ENCODE measurements at places on chromosomes 1 and 21.

DNA sequence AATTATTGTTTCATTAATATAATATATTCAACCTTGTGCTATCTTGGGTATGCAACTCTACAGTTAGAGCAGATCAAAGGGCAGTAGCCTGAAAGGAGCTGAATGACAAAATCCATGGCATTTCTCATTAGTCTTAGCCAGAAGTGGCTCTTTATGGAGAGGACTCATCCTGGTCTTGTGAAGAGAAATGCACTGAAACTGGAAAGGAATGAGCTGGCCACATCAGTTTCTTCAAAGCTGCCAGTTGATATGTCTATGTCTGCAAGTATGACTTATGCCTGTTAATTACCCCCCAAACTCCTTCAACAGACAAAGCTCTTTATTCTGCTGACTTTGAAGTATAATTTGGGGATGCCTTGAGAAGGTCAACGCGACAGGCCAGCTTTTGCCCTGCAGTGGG, 119.0 kb upstream of the UBE2U start:
- no peak for DNase-seq

DNA sequence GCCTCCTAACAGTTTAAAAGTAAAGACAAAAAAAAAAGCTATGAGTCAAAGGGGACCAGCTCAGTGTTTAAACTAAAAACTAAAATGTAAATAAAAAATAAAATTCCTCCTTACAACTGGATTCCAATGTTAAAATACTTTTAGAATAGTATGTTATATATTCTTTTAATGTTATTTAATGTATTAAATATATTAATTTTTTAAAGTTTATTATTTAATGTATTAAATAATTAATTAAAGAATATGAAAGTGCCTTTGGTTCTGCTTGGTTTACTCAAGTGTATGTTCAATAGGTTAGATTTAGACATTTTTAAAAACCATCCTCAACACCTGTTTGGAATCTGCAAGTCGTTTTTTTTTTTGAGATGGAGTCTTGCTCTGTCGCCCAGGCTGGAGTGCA, 13.1 kb downstream of the ACBD6 start:
- DNase-seq: no peak

DNA sequence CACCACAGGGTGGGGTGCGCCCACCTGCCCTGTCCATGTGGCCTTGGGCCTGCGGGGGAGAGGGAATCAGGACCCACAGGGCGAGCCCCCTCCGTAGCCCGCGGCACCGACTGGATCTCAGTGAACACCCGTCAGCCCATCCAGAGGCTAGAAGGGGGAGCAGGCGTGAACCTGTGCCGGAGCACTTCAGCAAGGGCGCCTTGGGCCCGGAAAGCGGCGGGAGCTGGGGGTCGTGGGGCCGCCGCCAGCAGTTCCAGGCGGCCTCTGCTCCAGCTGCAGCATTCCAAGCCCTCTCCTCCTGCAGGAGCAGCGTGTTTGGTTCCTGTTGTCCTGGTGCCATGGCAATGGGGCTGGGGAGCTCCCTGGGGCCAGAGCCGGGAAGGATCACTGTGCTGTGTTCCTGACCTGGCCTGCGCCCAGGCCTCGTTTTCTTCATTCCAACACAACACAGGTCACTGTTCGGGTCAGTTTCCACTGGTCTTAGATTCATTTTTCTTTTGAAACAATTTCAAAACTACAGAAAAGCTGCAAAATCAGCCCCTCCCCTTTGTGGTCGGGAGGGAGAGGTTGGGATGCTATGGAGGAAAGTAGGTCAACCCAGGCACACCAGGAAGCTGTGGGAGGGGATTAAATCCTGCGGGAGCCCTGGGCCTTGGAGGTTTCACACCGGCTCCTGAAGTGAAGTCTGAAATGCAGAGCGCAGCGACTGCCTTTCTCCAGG, 18.8 kb downstream of the SLX9 start:
- no peak for DNase-seq

- no peak for DNase-seq
Measured at GRCh38 chr1:181986907-181987305, 74.6 kb downstream of the ZNF648 start.

DNA sequence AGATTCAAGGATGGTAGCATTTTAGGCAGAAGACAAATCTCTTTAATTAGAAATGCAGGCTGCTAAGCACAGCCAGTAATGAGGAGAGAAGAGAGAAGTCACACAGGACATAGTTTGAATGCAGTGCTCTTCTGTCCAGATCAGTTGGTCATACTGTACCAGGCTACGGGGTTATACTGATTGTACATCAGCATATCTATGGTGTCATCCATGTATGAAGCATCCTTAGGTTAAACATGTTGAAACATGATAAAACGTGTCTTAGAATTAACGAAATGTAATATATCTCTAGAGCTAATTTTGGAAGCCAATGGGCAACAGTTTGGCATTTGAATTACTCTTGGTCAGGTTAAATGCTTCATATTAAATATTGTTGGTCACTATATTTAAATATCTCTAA, 199.1 kb downstream of the RYR2 start:
- DNase-seq: no peak

- no peak for DNase-seq
Measured at GRCh38 chr1:175901076-175901836, 157.9 kb upstream of the TNR start.

DNA sequence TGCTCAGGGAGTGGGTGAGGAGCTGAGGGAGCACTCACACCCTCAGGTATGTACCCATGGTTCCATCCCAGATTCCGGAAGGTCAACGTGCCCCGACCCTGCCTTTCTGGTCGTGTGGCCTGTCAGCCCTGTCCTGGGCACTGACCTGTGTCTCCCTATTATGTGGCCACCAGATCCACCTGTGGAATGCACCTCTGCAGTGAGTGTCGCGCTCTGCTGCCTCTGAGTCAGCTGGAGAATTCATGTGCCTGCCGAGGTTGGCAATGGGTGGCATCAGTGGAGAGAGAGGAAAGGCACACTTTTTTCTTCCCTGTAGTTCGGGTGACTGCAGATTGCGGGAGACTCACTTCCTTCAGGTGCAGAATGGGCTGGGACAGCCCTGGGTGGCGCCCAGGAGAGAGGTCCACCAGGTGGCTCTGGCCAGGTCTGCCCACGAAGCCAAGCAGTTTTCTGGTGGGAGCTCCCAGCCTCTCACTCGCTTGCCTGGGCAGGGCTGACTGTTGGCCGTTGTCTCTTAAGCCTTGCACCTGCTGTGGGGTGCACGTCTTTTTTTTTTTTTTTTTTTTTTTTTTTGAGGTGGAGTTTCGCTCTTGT, 176.1 kb upstream of the TMEM51 start:
- no peak for DNase-seq

DNA sequence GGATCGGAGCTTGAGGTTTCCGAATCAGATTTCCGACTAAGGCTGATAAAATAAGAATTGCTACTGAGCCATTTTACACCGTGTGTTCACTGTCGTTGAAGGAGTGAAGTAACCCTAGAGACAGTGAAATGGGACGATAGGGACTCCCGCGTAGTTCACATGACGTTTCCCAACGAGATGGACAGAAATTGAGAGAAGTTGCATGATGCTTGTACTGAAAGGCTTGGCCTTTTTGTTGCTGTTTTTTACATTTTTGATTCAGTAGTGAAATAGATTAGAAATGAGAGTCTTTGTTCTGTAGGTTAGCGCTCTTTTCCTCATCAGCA, 1.2 kb downstream of the KHDRBS1 start:
- no peak for DNase-seq

GRCh38 chr1:64775113-64775512, 30.2 kb downstream of the RAVER2 start:
- DNase-seq: no peak

DNA sequence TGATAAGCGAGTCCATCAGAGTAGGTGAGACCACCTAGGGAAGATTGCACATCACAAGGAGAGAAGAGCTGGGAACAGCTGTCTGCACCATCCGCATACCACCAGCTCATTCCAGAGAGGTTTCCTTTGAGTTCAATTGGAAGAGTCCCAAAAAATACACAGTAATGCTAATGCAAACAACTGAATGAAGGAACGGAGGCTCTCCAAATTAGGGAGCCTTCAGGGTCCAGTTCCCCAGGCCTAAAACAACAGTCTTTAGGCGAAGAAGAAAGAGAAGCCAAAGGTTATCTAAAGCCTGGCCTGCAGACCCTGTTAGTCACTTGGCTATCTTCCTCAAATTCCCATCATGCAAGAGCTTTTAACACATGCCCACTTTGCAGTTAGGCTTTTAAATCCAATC, 246.4 kb downstream of the PBX1 start:
- no peak for DNase-seq

DNA sequence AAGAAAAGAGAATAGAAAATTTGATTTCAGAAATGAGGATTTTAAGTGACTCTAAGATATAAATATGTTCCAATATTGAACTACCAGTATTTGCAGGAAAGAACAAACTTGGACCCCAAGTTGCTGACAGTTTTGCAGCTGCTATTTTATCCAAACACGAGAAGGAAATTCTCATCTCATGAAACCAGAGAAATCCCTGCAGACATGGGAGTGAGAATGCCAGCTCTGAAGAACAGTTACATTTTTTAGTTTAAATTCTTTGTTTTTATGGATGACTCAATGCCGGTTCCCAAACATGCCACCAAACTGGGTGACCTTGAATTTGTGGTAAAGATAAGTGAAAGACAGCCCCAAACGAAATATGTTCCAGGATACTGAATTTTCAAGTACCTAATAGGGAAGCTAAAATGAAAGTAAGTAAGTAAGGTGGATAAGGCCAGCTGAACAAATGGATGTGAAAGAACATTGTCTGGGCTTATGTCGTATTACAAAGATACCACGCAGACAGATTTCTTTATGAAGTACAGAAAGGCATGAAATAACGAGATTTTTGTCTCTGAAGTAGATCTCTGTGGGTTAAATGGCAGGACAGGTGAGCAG, 19.9 kb downstream of the TLR5 start:
- no peak for DNase-seq

GRCh38 chr1:204829133-204829825, 41.4 kb upstream of the NFASC start:
- DNase-seq: no peak

DNA sequence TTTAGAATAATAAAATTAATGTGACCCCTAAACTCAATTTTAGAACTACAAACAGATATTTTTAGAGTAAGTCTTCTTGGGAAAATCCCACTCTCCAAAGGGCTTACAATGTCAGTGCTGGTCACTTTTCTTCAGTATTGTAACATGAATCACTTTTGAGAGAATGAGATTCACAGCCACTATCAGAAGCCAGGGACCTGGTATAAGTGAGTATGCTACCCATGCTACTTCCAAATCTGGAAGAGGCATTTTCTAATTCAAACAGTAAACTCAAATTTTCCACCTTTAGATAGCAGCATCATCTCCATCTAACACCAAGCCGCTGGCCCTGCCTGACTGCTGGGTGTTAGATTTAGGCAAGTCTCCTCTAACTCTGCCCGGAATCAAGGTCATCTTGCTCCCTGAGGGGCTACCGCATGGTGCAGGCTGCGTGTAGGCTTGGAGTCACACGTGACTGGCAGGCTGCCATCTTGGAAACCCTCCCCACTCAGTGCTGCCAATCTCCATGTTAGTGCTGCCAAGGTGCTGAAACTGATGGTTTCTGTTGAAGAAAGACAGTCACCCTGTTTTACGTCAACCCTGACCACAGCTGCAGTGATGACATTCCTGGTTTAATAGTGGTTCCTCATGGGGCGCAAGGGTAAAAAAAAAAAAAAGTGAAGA, 882.9 kb upstream of the B3GALT2 start:
- DNase-seq: no peak

DNA sequence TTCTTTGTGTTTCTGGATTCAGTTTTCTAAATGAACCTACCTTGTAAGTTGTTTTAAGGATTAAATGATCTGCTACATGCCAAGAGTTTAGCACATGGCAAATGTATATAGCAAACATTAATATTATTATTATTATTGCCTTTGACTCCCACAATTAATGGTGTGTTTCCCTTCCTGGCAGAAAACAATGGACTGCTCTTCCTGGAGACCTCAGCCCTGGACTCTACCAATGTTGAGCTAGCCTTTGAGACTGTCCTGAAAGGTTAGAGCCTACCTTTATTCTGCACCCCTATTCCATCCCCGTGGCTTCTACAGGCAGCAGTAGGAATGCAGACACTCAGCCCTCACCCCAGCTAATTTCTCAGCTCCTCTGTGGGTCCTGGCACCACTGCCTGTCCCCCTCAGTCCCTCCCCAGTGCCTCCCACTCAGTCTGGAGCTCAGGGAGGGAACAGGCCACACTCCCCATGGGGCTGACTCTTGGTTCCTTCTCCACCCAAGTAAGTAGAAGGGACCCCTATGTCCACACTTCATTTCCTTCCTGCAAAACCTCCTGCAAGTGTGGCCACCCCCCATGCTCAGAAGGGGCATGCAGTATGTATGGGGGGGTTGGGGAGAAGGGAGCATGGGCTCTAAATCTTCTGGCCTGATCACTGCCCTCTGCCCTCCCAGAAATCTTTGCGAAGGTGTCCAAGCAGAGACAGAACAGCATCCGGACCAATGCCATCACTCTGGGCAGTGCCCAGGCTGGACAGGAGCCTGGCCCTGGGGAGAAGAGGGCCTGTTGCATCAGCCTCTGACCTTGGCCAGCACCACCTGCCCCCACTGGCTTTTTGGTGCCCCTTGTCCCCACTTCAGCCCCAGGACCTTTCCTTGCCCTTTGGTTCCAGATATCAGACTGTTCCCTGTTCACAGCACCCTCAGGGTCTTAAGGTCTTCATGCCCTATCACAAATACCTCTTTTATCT, 8.8 kb downstream of the RAB25 start:
- DNase-seq: no peak

All from NT2/D1 (cell line).